Trophoblast cell (in vitro differentiated cells and primary cell): ENCODE measurements at places on chromosomes 11 and 22.

DNA sequence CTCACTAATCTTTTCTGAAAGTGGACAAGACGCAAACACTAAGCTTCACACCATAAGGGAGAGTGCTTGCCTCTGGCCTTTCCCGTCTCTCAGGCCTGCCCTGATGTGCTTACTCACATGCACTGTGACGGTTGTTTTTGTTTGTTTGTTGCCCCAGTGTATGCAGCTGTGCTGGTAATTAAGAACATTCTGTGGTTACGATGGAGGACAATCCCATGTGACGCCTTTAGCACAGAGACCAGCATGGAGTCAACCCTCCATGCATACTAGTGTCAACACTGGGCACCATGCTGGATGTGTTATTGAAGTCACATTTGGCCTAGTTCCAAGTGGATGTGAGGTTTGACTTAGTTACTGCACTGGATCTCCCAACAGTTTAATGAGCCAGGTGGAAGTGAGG, 27.8 kb upstream of the CDON start:
- peak; percentile 2 for DNase-seq

DNA sequence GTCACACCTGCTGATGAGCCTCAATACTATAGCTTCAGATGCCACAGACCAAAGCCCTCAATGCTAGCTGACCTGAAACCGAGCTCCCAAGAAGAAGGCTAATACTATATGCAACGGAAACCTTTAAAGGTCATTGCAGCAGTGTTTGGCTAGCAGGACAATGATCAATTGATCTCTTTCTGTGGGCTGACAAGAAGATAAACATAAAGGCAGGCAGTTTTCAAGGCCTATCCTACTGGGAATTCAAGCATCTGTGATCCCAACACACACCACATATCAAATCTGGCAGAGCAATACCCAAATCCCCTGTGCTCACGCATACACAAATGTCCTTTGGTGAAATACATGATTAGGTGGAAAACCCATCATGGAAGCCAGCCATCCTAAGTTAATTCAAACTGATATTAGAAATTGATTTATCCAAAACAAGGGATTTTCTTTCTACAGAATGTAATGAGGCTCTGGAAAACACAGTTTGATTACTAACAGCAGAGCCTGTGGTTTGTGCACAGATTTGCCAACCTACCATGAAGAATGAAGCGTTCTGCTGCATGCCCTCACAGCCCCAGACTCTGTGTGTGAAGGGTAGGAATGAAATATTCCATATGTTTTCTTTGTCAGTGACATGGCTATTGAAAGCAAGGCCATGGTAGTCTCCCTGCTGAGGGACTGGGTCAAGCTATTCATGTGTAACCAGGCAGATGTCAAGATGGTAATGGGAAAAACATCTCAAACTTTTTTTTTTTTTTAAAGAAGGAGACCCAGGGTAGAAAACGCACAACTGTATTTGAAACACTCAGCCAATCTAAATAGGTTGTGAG, 12.2 kb downstream of the LGR4 start:
- no peak for DNase-seq

DNA sequence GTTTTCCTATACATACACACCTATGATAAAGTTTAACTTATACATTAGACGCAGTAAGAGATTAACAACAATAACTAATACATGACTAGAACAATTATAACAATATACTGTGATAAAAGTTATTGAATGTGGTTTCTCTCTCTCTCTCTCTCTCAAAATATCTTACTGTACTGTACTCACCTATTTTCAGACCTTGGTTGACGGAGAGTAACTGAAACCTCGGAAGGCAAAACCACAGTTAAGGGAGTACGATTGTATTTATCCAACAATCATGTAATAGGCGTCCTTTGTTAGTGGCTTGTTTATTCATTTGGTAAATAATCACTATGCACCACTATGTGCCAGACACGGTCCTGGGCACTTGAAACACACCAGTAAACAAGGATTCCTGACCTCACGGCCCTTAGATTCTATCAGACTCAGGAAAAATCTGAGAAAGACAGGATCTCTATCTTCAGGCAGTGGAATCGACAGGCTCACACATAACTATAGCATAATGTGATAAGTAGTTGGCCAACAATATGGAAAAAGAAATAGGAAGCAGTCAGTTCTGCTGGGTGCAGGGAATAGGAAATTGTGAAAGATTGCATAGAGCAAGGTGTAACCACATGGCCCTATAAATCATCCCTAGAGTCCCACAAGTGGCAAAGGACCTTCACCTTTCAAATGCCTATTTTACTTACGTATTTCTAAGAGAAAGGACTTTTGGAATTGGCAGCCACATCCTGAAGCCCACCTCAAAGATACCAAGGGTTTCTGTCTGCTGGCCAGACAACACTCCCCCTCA, 12.0 kb downstream of the ETS1 start:
- no peak for DNase-seq

DNA sequence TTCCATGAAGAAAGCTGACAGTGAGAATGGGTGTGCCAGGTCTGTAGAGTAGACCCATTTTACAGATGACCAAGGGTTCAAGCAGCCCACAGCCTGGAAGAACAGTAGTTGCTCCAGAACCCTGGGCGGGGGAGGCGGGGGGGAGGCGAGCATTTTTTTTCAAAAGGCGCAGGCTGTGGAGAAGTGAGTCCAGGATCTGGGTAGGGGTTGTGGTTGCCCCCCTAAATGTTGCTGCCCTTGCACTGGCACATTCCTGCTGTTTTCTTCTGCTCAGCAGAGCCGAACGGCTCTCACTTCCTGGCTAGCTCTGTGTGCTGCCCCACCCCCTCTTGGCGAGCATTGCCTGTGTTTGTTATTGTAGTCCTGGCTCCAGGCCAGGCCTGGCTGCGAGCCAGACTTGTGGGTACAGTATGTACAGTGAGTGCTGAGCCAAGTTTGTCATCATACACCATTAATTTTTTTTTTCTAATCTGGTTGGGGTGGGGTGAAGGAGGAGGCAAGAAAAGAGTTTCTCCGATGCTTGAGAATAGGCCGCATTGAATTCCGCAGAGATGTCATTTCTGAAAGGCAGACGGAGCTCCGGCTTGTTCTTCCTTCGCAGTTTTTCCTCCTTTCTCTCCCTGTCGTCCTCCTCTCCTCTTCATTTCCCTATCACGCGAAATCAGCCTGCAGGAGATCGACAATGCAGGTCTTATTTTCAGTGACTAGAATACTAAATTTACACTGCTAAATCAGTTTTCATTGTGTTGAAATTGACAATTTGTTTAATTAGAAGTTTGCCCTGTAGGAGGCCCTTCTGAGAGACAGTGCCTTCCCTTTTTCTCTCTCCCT, 100.5 kb downstream of the ZBTB16 start:
- DNase-seq = peak; percentile 14

GRCh38 chr22:36199001-36199551, 2.5 kb downstream of the APOL4 start:
- DNase-seq = peak; percentile 30

- DNase-seq = peak; percentile 70
Observed at GRCh38 chr11:130051082-130051481, 18.6 kb upstream of the APLP2 start.
